ENCODE measurements at places on chromosomes 4 and X.

- DNase-seq = no peak
Measured at GRCh38 chr4:53461244-53461643, 83.8 kb downstream of the FIP1L1 start.

DNA sequence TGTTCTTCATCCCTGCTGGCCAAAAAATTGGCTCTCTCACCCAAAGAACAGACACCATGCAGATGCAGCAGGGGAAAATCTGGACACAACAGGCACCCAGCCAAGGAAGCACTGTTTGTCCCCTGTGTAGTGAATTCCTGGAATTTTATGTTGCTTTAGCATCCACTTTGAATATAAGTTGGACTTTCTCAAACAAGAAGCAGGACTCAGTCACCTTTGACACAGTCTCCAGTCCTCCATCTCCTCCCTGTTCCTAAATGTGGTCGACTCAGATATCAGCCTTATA lies 11.8 kb downstream of the ZNF182 start:
- DNase-seq = no peak

- no peak for DNase-seq
Measured at GRCh38 chr4:16590797-16591196, 307.6 kb downstream of the LDB2 start.

GRCh38 chrX:134025986-134026545 lies 40.7 kb upstream of the GPC3 start:
- DNase-seq = no peak

DNA sequence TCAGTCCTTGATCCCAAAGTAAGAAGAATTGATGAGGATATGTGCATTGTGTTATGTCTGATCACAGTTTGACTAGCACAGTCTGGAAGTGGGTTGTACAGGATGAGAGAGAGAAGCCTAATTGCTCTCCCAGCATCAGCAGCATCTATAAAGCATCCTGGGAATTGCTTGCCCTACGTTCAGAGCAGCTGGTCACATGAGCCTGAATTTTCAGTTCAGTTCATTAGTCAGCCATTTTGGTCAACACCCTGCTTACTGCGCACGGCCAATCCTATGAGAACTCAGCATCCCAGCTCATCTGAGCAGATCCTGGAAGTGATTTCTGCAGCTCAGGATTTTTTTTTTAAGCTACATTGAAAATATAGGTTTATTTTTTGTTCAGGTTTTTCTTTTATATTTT lies at the start of gene RUFY3:
Gene RUFY3, plus strand, starts transcription at position 218 of the 400 bp plus-strand sequence. CDS start 610 bp downstream, outside the sequence.
- no peak for DNase-seq

DNA sequence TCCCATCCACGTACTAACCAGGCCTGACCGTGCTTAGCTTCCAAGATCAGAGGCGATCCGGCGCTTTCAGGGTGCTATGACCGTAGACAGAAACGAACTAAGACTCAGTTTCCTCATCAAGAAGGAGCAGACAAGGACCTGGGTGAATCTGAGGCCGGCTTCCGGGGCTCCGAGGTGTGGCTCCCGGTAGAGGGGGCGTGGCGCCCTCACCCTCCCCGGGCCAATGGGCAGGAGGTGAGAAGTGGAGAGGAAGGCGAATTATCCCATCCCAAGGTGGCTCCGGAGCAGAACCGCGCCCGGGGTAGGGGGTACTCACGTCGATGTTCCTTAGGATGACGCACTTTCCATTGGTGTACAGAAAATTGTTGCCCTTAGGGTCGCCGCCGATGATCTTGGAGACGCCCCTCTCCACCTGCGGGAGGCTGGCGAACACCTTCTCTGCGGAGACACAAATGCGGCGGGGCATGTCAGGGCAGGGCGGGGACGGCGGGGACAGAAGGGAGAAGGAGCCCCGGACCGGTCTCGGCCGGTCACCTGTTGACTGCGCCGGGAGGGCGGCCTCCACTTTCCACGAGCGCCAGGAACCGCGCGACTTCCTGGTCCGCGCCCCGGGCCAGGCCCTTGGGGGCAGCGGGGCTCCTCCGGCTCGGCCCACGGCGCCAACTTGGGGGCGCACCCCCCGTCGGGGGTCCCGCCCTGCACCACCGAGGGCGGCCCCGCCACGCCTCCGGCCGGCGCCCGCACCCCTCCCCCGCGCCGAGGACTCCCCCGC lies 616 bp downstream of the WDR1 start:
- DNase-seq = peak; percentile 79
